Activated T-cell treated with anti-CD3 and anti-CD28 coated beads for 1 hour (primary cell): ENCODE measurements at places on chromosomes 1 and 21.

GRCh38 chr1:179753061-179753460 lies 10.0 kb downstream of the FAM163A start:
- no peak for DNase-seq

DNA sequence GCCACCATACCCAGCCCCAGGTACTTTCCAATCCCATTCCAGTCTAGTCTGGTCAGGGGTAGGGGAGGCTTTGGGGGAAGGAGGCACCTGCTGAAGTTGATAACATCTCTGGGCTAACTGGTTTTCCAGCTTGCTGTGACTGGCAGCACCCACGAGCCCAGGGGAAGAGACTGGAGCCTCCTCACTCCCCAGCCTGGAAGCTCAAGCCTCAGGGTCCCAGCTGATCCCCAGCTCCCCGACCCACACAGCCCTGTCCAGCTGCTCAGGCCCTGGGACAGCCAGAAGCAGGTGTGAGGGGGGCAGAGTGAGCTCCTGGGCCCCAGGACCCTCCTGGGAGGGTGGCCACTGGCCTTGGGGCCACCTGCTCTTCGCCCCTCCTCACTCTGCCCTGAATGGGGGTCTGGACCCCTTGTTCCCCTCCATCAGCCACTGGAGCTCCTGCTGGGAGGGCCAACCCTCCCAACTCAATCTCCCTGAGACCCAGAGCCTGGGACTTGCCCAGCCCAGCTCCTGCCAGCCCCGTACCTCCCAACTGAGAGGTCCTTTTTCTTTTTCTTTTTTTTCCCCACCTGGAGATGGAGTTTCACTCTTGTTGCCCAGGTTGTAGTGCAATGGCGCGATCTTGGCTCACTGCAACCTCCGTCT lies 23.5 kb upstream of the RNU1-4 start:
- DNase-seq = no peak

DNA sequence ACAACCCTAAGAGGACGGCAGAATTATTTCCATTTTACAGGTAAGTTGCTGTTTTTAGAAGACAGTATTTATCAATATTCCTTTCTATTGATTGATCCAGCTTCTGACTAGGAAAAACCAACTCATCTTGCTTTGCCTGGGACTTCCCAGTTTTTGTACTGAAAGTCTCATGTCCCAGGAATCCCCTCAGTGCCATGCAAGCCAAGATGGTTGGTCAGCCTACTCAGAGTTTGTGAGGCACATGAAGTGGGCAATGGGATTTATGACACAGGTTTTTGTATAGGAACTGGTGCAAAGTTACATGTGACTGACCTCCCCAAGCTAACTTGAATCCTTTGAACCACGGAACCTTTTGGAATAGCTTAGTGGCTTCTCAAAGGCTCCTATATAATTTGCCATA lies 45.5 kb downstream of the GNG12 start:
- no peak for DNase-seq

DNA sequence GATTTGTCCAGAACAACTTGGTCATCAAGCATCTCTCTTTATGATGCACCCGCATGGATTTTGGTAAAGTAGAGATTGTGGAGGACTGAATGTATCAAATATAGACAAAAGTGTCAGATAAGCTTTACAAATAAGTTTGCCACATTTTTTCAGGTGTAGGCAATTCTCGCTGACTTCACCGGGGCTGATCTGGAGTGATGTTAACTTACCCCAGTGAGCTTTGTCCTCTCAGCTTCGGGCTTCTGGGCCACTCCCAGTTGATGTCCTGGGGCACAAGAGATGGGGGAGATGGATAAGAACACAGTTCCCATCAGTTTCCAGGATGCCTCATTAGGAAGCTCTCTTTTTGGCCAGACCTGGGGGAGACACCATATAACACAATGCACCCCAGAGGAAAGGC lies 117.7 kb downstream of the ETS2 start:
- DNase-seq = no peak

- DNase-seq = no peak
These were observed 10.9 kb upstream of the EDN2 start for GRCh38 chr1:41495210-41495948.

- no peak for DNase-seq
These were observed 51.9 kb downstream of the DIPK1A start for GRCh38 chr1:92909321-92909720.

DNA sequence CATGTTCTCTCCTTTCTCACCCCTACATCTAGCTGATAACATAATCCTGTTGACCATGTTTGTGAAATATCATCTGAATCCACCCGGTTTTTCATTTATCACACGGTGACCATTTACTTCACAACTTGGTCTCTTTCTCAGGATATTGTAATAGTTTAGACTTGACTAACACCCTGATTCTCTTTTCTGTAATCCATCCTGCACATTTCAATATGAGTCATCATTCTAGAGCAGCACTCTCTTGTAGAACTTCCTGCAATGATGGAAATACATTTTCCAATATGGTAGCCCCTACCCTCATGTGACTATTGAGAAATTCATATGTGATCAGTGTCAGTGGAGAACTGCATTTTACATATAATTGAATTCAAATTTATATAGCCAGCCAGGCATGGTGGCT lies 2.3 kb upstream of the JAM2 start:
- no peak for DNase-seq

DNA sequence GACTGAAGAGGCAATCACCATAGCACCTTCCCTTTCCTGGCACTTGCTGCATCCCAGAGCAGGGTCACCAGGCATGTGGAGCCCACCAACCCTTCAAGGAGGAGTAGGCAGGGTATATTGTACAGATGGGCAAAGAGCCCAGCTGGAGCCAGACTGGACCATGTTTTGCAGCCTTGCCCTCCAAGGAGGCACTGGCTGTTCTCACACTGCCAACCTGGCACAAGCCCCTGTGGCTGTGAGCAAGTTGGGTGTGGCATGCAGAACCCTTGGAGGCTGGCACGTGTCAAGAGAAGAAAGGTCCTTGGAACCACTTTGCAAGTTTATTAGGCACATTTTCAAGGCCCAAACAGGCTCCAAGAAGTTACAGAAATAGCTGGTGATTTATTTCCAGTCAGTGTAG lies 146.4 kb downstream of the FOXD2 start:
- no peak for DNase-seq

DNA sequence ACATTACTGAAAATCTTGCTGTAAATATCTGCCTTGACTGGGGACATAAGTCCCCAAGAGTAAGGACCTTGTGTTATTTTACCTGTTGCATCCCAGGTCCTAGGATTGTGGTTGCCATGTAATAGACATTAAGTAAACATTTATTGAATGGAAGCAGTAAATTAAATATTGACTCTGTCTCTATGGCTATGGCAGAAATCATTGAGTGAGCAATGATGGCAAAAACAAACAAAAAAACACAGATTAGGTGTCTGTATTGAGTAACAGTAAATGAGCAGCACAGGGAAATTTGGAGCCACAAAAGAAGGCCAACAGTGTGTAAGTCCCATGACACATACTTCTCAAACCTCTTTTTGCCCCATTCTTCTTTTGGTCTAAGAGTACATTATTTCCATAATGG lies 240.4 kb downstream of the NFIA start:
- no peak for DNase-seq

DNA sequence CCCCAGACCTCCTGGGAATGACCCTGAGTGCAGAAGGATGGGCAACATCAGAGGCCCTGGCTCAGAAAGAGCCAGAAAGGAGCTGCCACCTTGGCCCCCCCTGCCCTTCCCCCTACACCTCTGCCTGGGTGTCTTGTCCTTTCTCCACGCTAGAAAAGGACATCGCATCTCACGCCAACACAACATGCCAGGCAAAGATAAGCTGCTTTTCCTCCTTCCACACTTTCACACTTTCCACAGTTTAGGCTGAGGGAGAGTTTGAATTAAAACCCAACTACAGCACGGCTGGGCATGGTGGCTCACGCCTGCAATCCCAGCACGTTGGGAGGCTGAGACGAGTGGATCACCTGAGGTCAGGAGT lies 109.5 kb downstream of the SPSB1 start:
- no peak for DNase-seq

- DNase-seq = no peak
These were observed 22.2 kb upstream of the ERG start for GRCh38 chr21:38520511-38520910.
